M059J (cell line): ENCODE measurements at places on chromosomes 12 and 14. TPM values are rescaled to one million over a fixed set of nuclear protein-coding genes. Genes with fewer than 3 reads are reported as not detected.

MAP3K12 gene
- 5.6 and 7.7 TPM in 2 replicates for total RNA-seq

PYGL gene
- 44.9 and 75.8 TPM in 2 replicates for total RNA-seq

GRCh38 chr12:92270521-92270920 lies 124.9 kb upstream of the BTG1 start:
- no peak for DNase-seq

CLEC6A gene
- total RNA-seq = not detected in 2 replicates

STYK1 gene
- total RNA-seq = 1.6 and 5.9 TPM in 2 replicates

GRCh38 chr12:57886542-57886941 lies 40.0 kb upstream of the CTDSP2 start:
- no peak for DNase-seq

DNA sequence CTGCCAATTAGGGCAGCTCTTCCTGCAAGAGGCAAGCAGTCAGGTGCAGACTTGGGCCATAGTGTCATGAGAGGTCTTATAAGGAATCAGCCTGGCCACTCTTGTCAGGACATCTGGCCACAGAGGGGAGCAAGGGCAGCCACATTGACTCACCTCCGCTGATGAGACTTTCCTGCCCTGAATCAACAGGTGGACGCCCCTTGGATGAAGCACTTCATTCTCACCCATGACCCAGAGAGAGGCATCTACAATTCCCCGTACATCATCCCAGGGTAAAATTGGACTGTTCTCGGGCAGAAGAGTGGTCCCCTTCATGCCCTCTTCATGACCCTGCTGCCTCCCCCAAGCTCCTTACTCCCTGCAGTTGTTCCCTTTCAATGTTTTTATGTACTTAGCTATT lies 16.9 kb downstream of the DAO start:
- DNase-seq = no peak

DNA sequence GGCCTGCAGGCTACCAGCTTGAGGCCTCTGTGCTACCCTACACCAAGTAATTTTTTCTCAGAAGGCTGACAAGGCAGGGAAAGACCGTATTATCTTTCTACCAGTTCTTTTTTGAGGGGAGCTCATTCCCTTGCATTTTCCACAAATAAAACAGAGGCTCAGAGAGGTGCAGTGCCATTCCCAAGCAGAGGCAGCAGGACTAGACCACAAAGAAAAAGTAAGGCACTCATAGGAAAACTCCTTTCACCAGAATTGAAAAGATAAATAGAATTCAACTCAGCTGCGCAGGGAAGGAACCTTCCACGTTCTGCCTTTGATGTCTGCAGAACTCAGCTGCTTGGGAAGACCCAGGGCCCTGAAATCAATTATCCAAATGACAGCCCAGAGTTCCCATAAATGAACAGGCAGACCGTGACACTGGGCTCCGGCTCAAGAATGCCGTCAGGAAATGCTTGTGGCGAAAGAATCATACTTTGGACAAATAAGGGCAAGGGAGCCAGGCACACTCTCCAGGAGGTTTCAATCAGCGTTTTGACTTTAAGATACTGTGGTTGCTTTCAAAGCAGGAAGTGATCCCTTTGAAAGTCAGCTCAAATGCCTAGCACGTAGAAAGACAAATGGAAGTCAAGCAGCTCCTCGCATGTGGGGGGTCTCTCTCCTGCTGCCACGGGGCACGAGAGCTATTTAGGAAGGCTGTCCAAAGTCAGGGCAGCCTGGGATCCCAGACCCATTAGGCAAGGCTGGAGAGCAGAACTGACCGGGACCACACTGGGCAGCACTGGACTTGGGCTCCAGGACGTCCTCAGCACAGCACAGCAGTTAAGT lies 14.0 kb downstream of the KCTD10 start:
- DNase-seq = peak; percentile 98

DNA sequence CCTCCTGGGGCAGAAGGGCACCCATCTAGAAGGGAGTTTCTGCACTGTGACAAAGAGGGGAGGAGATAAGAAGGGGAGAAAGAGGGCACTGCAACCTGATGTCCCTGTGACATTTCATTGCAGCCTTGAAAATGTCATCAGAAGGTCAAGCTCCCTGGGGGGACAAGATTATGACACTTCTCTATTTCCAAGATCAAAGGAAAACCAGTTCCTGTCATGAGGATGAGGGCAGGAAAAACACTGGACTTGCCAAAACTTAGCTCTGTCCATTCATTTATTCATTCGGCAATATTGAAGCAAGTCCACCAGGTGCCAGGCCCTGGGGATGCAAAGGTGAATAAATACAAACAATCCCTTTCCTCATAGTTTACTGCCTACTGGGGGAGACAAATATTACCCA lies 138.4 kb upstream of the CDKN3 start:
- no peak for DNase-seq

DNA sequence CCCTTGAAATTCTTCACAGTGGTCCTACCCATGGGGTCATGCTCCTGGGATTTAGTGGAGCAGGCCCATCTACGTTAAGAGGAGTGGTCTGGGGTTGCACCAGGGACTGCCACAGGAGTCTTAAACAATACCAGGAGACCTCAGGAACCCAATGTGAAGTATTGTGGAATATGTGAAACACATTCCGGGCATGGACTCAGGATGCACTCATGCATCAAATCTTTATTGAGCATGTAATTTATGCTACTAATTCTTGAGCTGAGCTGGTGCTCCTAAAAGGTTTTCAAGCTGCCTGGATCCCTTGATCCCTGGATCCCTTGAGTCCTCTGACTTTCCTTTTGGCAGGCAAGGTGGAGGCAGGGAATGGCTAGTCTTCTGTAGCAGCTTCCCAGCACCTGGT lies 8.8 kb downstream of the SERPINA10 start:
- DNase-seq = no peak

TBC1D30 gene
- 0.52 and 3.2 TPM in 2 replicates for total RNA-seq

- DNase-seq = no peak
Observed at GRCh38 chr12:75792687-75793086, 238.9 kb downstream of the PHLDA1 start.

- no peak for DNase-seq
Observed at GRCh38 chr12:62116986-62117385, 143.2 kb upstream of the USP15 start.

- DNase-seq = no peak
Observed at GRCh38 chr14:92411941-92412340, 89.0 kb downstream of the SLC24A4 start.

GRCh38 chr12:120820884-120821510 lies 83.2 kb downstream of the SPPL3 start:
- DNase-seq = no peak

DNA sequence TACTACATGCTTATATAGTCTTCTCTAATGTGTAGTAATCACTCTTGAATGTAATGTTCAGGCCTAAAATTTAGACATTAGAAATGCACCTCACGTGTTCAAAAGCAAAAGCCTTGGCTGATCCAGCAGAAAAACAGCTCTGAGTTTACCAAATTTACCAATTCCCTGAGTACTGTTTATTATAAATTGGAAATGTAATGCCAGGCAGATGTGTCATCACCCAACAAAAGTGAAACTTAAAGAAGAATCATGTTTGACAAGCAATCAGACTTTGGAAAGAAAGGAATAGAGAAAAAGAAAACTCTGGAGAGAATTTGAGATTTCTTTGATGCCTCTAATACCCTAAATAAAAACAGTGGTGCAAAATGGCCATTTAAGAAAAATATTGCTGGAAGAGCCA lies 26.5 kb upstream of the STRAP start:
- peak; percentile 64 for DNase-seq

DNA sequence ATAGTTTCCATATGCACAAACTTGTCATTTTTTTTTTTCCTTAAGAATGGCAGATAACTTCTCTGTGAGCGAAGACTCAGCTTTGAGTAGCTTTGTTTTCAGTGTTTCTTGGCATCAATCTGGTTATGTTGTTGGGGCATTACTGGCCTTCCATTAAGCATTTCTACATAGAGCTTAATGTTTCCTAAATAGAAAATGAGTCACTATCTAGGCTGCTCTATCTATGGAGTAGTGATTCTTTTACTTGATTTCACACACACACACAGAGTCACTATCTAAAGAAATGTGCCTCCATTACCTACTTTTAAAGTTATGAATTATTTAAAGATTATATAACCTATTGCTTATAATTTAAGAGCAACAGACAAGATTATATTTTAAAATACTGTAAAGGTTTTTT lies 53.9 kb downstream of the TMEM260 start:
- DNase-seq = no peak

GRCh38 chr12:96902076-96902475 lies 5.0 kb upstream of the NEDD1 start:
- DNase-seq = no peak

GRCh38 chr12:78977304-78977867 lies 112.8 kb downstream of the SYT1 start:
- peak; percentile 19 for DNase-seq

GRCh38 chr14:22227084-22227483 lies 361.9 kb downstream of the DAD1 start:
- no peak for DNase-seq

PAH gene
- total RNA-seq = not detected in 2 replicates

GRCh38 chr12:95859947-95860850 lies 1.4 kb downstream of the SNRPF start:
- no peak for DNase-seq

TAS2R42 gene
- total RNA-seq = not detected in 2 replicates

KRT79 gene
- total RNA-seq = not detected in 2 replicates

DNA sequence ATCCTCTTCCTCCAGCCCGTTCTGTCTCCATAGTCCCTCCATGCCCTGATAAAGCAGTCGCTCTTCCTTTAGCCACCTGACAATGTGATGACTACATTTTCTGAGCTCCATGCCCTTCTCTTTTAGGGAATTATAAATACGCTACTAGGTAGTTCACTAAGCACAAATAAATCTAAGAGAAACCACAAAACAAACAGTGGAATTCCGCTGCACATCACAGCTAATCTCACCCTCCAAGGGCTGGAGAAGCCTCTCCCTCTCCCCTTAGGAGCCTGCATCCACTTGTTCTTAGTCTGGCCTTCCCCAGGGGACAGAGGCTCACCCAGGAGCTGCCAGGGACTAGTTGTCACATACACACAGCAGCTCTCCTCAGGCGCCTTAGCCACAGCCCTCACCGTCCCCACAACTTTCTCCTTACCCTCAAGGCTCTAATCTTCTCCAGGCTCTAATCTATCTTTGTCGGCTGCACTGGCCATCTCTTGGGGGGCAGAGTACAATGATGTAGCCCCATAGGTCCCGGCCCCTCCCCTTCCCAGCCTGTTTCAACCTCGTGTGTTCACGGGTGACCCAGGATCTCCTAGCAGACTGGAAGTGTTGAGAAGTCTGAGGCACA lies 55.9 kb upstream of the GPR68 start:
- peak; percentile 68 for DNase-seq
